ENCODE measurements at places on chromosomes 4 and X.

DNA sequence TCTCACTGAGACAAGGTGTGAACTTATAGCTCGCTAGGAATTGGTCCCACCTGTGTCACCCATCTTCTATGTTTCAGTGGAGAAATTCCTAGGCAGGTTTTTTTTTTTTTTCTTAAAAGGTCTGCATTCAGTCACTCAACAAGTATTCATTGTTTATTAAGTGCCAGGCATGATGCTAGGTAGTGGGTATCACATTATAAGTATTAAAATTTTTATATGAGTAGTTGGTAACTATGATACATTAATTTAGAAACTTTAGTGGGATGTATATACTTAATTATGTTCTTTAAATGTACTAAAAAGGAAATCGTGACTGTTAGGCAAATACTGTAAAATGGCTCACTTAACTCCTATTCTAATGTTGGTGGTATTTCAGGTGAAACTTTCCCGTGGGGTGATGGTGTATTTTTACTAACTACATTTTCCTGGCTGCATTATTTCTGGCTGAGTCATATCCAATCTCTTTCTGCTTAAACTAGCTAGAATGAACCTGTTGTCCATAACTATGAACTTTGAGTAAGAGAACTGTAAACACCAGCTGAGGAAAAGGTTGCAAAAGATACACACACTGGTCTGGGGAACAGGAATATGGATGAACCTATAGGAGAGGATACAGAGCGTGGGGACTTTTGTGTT, 49.3 kb upstream of the MED14 start:
- DNase-seq, result no peak

- no peak for DNase-seq
Measured at GRCh38 chr4:80081566-80081965, 8.5 kb upstream of the ANTXR2 start.

DNA sequence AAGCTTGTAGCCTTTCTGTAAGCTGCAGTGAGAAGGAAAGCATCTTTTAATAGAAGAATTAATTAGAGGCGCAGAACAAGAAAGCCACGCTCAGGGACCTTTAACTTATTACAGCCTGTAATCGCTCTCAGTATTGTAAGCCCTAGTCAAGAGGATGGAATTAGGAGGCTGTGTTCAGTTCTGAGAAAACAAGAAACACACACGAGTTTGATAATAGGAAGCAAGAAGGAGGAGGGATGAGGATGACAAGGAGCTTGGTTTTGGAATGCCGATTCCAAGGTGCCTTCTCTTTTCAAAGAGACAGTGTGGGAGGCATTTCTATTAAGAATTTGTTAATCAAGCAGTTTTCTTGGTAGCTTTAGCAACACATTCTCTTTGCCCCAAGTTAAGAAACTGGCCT, 69.3 kb downstream of the NYX start:
- no peak for DNase-seq

DNA sequence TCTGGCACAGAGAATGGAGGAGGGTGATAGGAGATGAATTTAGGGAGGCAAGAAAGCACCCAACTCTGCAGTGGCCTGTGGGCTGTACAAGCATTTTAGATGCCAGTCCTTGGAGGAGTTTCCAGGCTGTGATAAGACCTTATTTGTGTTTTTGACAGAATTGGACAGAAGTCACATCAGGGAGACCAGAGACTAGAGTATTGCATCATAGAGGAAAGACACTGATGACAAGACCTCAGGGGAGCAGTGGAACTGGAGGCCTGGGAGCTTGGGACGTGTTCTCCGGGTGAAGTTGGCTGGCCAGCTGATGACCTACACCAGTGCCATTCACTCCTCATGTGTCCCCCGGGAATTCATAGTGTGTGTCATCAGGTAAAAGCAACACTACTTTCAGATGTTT, 284.0 kb upstream of the ZFP42 start:
- no peak for DNase-seq

- DNase-seq, result peak; percentile 60
Measured at GRCh38 chrX:131987252-131987651, 35.9 kb upstream of the STK26 start.

DNA sequence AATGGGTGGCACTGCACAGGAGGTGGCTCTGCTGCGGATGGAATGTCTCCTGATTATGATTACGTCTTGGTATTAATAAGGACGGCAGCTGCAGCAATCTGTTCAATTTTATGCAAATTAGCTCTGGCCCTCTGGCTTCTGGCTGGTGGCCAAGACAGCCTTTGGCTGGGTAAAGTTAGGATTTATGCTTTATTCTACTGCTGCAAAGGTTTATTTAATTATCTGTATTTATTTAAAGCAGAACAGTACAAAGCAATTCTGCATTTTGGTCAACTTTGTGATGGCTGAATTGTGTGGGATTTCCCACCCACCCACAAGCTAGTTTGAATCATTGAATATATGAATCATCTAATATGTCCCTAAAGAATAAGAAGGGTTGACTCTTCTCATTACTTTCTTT, 745.6 kb upstream of the FAM241A start:
- DNase-seq, result no peak

DNA sequence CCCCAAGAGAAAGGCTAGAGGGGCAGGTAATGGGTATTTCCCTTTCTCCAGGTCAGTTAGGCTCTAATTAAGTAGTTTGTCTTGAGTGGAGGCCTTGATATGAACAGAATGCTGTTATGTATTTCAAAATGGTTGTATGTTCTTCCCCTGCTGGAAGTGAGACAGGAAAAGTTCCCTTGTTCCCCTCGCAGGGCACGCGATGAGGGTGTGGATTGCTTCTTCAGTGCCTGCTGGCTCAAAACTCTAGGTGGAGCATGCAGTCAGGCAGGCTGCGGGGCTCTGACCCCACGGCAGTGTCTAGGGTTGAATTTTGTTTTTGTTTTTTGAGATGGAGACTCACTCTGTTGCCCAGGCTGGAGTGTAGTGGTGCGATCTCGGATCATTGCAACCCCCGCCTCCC, 341.0 kb upstream of the ZCCHC13 start:
- no peak for DNase-seq

DNA sequence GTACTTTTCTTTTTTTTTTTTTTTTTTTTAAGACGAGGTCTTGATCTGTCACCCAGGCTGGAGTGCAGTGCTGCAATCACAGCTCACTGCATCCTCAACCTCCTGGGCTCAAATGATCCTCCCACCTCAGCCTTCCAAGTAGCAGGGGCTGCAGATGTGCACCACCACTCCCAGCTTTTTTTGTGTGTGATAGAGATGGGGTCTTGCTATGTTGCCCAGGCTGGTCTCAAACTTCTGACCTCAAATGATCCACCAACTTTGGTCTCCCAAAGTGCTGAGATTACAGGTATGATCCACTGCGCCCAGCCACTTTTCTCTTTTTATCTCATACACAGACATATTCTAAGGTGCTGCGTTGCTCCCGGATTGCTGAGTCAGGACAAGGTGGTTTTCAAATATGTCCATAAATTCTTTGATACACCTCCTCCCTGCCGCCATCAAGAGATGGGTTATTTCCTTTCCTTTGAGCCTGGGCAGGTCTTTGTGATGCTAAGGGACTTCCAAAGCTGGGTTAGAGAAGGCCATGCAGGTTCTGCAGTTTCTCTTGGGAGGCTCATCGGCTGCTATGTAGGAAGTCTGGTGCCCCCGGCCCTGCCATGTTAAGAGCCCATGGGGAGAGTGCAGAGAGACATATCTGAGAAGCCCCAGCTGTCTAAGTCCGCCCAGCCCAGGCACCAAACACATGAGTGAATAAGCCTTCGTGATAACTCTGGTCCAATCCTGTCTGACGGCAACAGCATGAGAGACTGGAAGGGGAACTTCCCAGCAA, 8.4 kb upstream of the PLA2G12A start:
- no peak for DNase-seq

DNA sequence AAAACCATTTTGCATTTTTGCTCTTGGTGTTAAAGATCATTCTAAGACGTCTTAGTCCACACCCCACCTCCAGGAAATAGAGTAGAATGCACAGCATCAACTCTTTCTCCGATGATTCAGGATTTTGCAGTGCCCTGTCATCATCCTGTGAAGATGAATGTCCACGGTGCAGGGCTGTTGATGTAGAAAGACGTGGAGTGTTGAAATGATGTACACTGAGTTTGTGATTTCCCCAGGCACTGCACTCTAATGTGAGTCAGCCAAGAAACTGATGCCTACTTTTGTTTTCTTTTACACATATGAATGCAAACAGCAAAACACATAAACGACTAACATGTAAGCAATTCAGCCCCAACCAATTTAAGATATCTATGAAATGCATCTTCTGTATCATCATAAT, 10.5 kb downstream of the LGI2 start:
- no peak for DNase-seq

DNA sequence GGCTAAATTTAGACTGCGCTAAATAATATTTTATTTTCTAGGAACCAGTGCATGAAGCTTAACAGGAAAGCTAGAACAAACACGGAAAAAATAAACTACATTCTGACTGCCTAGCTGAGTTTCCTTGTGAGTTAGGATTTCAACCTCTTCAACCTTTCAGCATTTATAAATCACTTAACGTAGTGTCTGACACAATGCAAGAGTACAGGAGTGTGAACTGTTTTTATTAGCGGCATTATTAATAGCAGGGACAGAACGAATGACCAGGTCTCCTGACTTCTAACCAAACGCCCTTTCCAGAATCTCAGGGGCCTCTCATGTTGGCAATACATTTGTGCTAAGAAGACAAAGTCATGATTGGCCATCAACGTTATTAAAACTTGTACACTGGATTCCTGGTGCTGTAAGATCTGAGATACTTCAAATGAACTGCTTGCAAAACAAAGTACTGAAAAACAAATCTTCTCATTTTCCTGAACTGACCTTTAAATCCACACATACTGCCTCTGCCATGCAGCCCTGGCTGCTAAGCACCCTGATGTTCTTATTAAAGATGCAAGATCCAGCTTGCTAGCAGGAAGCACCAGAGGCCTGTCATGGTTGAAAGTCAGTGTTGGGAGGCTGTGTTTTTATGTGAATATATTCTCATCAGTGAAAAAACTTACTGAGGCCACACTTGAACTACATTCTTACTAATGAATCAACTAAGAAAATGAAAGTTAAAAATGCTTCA, 380.4 kb upstream of the CPEB2 start:
- no peak for DNase-seq

DNA sequence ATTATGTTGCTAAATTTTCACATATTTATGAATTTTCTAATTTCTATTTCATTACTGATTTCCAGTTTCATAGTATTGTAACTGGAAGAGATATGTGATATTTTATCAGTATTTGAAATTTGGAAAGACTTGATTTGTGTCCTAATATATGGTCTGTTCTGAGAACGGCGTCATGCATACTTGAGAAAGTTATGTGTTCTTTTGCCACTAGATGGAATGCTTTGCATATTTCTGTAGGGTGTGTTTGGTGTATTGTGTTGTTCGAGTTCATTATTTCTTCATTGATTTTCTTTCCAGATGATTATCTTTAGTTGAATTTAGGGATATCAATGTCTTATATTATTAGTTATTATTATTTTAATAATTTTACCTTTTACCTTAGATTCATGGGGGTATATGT, 110.6 kb upstream of the ITM2A start:
- DNase-seq, result no peak

- no peak for DNase-seq
Measured at GRCh38 chr4:57044996-57045395, 65.2 kb downstream of the IGFBP7 start.

DNA sequence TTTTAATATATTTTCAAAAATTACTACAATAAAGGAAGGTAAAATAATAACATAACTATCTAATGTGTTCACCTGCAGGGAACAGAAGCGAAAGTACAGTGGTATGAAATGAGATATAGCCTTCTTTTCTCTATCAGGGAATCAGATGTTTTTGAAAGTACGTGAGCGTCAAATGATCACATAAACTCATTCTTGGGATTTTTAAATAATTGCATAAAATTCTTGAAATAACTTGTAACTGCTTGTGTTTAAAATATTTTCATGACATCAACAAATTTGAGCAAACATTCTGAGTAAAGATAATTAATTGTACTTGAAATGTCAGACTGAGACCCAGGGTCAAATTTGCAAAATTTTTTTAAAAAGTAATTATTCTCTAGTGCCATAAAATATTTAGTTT, 193.5 kb upstream of the NEIL3 start:
- DNase-seq, result no peak

- no peak for DNase-seq
Measured at GRCh38 chr4:121057466-121057922, 14.8 kb downstream of the NDNF start.

GRCh38 chr4:124483048-124483906, 229.3 kb downstream of the ANKRD50 start:
- no peak for DNase-seq

All from GM06990 (cell line).